ENCODE measurements at places on chromosomes 3 and 15.

GRCh38 chr3:131421301-131421700 is 39.7 kb downstream of the NUDT16 start:
- DNase-seq: no peak

GRCh38 chr15:29471757-29472156 is 202.1 kb upstream of the NSMCE3 start:
- DNase-seq: no peak

- DNase-seq: no peak
Measured at GRCh38 chr3:16864610-16865313, 20.0 kb upstream of the PLCL2 start.

- DNase-seq: no peak
Measured at GRCh38 chr3:13209634-13209997, 136.4 kb upstream of the IQSEC1 start.

DNA sequence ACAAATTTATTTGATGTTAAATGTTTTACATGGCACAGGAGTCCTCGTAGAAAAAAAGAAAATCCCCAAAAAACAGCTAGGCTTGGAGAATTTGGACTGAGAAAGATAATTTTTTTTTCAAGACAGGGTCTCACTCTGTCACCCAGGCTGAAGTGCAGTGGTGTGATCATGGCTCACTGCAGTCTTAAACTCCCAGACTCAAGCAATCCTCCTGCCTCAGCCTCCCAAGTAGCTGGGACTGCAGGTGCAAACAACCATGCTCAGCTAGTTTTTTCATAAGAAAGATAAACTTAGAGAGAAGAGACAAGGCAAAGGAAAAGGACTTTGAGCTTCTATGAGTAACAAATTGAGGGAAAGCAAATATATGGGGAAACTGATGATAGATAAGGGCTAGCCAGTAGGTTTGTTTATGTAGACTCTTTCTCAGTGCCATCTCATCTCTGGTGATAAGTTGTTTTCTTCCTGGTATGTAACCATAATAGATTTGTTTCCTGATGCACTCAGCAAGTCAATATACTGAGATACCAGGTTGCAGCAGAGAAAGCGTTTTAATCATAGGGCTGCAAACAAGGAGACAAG is 13.1 kb upstream of the TRMT10C start:
- DNase-seq: no peak

- no peak for DNase-seq
Measured at GRCh38 chr3:149233323-149233722, 11.7 kb upstream of the CP start.

DNA sequence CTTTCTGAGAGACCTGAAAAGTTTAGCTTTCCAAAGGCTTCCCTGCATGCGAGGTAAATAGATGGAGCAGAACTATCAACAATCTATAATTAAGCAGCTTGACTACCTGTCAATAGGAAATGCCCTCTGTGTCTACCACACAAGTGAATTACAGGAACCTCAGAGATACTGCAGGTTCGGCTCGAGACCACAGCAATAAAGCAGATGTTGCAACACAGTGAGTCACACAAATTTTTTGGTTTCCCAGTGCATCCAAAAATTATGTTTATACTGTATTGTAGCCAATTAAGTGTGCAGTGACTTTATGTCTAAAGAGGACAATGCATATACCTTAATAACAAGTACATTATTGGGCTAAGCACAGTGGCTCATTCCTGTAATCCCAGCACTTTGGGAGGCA is 252.0 kb downstream of the UBE2E2 start:
- no peak for DNase-seq

- no peak for DNase-seq
Measured at GRCh38 chr15:89749054-89749453, 2.0 kb downstream of the MESP1 start.

DNA sequence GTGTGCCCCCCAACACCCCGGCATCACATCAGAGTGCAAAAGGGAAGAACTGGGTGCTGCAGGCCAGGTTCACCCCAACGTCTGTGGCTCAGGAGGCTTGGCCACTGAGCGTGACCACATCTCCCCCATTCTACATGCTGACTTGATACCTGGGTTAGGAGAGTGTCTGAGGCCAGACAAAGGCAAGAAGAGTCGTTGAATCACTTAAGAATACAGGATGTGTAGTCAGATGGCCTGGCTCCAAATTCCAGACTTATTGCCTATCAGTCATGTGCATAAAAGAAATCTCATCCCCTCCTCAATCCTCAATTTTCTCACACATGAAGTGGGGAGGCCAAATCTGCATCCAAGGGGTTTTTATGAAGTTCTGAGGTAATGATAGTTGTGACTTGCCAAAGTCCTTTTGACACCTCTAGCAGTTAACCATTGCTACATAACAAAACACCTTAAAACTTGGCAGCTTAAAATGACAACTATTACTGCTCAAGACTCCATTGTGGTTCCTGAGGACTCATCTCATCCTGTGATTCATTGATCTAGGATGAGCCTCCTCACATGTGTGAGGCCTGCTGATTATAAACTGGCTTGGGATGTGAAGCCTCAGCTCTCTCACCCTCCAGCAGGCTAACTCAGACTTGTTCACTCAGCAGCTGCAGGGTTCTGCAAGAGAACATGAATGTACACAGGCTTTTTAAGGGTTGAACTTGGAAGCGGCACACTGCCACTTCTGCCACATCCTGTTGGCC is 138.8 kb upstream of the TLE3 start:
- DNase-seq: no peak

- peak; percentile 46 for DNase-seq
Measured at GRCh38 chr3:127016043-127016343, 33.1 kb downstream of the PLXNA1 start.

- no peak for DNase-seq
Measured at GRCh38 chr3:187040516-187041361, 98.6 kb downstream of the RPL39L start.

DNA sequence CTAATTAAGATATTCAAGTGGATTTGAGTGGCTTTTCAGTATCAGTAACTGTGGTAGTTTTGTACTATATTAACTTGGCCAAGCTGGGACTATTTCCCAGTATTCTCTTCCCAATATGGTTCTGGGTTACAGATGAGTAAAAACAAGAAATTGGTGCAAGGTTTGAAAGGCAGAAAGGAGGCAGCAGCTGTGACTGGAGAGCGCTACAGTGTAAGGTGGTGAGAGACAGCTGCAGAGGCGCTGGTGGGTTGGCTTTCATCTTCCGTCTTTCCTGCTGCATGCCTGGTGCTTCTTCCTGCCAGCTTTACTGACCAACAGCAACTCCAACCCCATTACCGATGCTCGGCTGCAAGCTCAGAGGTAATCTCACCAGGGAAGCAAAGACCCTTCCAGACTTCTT is 9.8 kb downstream of the DPH3 start:
- no peak for DNase-seq

DNA sequence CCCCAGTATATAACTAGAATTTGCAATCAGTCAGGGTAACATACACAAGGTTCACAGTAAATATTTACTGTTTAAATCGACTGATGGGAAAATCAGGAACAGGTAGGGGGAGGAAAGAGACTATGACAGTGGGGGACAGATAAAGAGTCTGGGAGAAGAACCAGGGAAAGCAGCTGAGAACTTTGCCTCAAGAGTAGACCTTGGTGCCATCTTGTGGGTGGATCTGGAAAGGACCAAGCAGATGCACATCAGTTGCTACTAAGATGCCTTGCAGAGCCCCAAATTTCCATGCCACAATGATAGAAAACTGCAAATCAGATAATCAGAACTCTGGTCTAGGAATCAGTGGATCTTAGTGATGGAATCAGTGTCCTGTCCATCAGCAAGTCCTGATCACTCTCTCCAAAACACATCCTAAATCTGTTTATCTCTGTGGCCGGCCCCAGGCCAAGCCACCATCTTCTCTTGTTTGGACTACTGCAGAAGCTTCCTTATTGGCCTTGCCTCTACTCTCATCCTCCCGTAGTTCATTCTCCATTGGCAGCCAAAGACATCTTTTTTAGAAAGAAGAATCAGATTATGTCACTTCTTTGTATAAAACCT is 62.7 kb downstream of the PDE8A start:
- peak; percentile 68 for DNase-seq

- DNase-seq: no peak
Measured at GRCh38 chr15:70308011-70308734, 210.5 kb upstream of the TLE3 start.

- DNase-seq: no peak
Measured at GRCh38 chr3:56761023-56761422, 40.7 kb downstream of the ARHGEF3 start.

GRCh38 chr3:136602818-136603217 is 149.4 kb downstream of the STAG1 start:
- DNase-seq: no peak

DNA sequence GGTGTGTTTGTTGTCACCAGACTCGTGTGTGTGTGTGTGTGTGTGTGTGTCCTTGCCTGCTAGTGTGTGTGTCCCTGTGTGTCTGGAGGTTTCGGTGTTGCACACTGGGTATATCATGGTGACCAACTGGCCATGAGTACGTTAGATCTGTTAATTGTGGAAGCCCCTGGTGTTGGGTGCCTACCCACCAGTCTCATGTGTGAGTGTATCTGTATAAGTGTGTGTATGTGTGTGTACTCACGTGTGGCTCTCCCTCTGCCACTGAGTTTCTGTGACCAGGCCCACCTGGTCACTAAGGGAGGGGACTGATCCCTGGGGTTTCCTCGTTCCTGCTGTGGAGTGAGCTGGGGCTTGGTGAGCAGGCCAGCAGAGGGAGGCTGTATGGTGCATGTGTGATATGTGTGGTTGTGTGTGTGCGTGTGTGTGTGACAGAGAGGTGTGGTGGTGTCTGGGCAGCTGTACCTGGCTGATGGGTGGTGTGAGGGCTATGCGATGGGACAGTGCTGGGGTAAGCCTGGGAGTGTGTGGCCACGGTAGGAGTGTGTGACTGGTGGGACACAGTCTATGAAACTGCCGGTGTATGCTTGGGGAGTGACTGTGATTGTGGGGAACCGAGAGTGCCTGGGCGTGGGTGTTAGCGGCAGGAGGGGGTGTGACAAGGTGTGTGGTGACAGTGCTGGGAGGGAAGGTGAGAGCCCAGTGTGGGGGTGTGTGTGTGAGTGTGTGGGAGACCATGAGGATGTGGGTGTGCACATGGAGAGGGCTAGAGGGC is 1.8 kb downstream of the PRKCD start:
- DNase-seq: no peak

DNA sequence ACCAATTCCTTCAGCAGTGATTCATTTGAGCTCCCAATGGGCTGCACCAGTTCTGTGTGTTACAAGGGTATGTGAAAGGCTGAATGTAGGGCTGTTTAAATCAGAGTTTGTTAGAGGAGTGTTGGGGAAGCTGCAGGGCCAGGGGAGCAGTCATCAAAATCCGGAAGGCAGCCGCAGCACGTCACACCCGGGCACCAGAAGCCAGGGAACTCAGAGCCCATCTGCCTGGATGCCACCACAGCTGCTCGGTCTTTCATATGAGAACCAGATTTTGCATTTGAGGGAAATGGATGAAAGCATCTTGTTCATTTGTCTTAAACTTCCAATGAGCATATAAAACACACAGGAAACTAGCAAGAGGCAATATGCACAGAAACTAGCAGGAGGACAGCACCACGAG is 24.2 kb upstream of the NEO1 start:
- no peak for DNase-seq

DNA sequence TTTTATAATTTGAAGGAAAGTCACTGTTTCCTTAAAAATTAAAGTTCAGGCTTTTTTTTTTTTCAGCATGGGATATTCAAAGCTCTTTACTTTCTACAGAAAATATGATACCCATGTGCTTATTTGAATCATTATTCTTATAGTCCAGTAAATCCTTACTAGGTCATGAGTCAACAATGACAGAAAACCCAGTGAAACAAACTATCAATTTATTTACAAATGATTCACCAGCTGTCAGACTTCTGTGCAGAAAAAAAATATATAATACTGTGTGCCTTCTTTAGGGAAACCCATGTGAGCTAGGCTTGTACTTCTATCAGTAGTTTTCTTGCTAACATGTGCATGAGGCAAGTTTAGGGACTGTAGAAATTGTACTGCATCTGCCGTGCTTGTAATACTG is 1.2 kb downstream of the ACP3 start:
- DNase-seq: no peak

- DNase-seq: peak; percentile 41
Measured at GRCh38 chr15:55289746-55290527, at the start of gene RAB27A. Gene RAB27A (minus strand): TSS chr15:55289813. CDS start chr15:55234934, 54,879 bp downstream.

GRCh38 chr15:62758952-62759349 is 283.6 kb upstream of the TPM1 start:
- DNase-seq: no peak

DNA sequence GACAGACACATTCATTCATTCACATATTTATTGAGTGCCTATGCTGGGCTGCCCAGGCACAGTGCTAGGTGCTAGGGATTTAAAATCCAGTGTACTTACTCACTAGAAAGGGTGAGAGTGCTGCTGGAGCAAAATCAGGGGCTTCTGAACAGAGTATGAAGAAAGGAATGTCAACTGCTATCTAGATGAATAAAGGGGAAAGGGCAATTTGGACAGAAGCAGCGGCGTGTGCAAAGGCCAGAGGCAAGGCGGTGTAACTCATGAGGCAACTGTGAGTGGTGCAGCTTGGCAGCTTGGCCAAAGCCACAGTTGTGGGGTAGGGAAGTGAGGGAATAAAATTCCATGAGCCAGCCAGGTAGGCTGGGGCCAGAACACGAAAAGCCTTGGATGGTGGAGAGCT is 76.7 kb downstream of the RAD18 start:
- no peak for DNase-seq

GRCh38 chr15:51359981-51360380 is 18.5 kb downstream of the GLDN start:
- no peak for DNase-seq

GRCh38 chr3:67995206-67995605 is 340.8 kb upstream of the SUCLG2 start:
- no peak for DNase-seq

GRCh38 chr3:99699841-99700240 is 61.4 kb downstream of the COL8A1 start:
- DNase-seq: no peak

GRCh38 chr3:158846803-158847451 is 45.1 kb downstream of the MFSD1 start:
- DNase-seq: no peak

DNA sequence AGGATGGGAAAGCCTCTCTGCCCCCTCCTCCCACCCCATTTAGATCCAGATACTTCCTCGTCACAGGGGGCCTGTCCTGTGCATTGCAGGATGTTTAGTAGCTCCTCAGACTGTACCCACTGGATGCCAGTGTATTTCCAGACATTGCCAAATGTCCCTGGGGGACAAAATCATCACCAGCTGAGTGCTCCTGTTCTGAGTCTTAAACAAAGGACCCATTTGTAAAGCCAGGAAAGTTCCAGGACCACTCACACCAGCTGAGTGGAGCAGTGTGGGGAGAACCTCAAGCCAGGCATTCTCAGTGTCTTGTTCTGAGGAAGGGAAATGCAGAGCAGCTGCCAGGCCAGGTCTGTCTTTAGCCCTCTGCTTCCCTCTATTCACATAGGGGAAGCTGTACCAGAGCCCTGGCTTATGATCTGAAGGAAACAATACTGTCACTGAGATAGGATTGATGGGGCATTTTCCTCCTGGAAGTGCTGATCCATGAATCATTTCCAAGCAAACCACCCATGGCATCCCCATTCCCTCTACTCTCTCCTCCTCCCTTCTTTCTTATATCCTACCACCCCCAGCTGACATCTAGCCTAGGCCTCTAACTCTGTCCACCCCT is 67.4 kb upstream of the MEX3B start:
- no peak for DNase-seq

- peak; percentile 73 for DNase-seq
Measured at GRCh38 chr15:75836959-75837334, 6.3 kb upstream of the UBE2Q2 start.

- DNase-seq: no peak
Measured at GRCh38 chr3:71305231-71306206, 278.0 kb downstream of the FOXP1 start.

Measured in ascending aorta (tissue), 2 donors.